ENCODE measurements at places on chromosomes 11 and 22.

GRCh38 chr22:31739795-31740201 is 10.1 kb downstream of the PRR14L start:
- H3K36me3 ChIP-seq, result peaks cover 30% of the 10 kb centered on the region
- no peak overlapping the region for H3K4me3 ChIP-seq
- peaks cover 9% of the 10 kb centered on the region for H3K4me1 ChIP-seq
- H3K27ac ChIP-seq, result no peak overlapping the region
- no peak for DNase-seq

GRCh38 chr11:86117712-86118063 is 48.8 kb upstream of the PICALM start:
- DNase-seq, result no peak

DNA sequence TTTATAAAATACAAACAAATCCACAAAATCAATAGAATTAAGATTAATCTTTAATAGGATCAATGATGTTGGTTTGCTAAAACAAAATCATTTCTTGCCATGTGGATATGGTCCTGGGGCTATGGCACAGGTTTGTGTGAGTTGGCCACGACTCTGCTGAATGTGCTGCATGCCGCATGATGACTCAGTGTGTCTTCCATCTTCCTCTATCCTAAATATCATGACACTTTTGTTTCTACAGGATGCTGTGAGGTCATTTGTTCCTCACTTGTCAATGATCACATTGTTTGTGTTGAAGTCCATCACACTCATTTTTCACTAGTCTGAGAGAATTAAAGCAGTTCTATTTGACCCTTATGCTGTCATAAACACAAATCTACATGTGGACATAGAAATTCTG is 167.2 kb upstream of the ZBED5 start:
- no peak for DNase-seq
- no peaks in the 10 kb centered on the region for H3K4me1 ChIP-seq
- no peak overlapping the region for H3K27ac ChIP-seq
- no peaks in the 10 kb centered on the region for H3K27me3 ChIP-seq
- H3K36me3 ChIP-seq, result no peaks in the 10 kb centered on the region

GRCh38 chr11:102451681-102452460 is 694 bp downstream of the TMEM123 start:
- peaks cover 36% of the 10 kb centered on the region for H3K4me1 ChIP-seq
- peak overlapping the region; percentile 79 for H3K27ac ChIP-seq
- DNase-seq, result peak; percentile 79
- H3K4me3 ChIP-seq, result peak overlapping the region; percentile 72
- no peaks in the 10 kb centered on the region for H3K36me3 ChIP-seq
- no peaks in the 10 kb centered on the region for H3K27me3 ChIP-seq

DNA sequence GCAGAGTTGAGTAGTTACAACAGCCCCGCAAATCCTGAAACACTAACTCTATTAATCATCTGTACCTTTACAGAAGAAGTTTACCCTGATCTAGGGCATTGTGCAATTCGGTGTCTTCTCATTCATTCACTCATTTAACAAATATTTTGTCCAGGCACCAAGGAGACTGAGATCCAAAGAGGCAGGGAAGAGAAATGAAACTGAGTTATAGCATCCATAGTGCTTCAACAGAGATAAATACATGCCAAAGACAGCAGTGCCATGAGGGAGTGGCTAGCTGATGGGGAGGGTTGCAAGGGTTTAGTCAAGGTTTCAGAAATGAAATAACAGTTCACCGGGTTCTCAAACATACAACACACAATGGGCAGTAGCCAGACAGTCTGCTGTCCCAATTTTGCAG is 40.2 kb upstream of the MTNR1B start:
- no peaks in the 10 kb centered on the region for H3K27me3 ChIP-seq
- no peak overlapping the region for H3K27ac ChIP-seq
- no peak overlapping the region for H3K4me3 ChIP-seq

GRCh38 chr11:114448749-114449482 is 9.6 kb downstream of the REXO2 start:
- no peak overlapping the region for H3K27ac ChIP-seq
- no peak for DNase-seq
- no peaks in the 10 kb centered on the region for H3K27me3 ChIP-seq
- H3K36me3 ChIP-seq, result no peaks in the 10 kb centered on the region

- H3K4me3 ChIP-seq, result no peak overlapping the region
- H3K4me1 ChIP-seq, result no peaks in the 10 kb centered on the region
- no peaks in the 10 kb centered on the region for H3K36me3 ChIP-seq
- no peak overlapping the region for H3K27ac ChIP-seq
These were observed 58.6 kb upstream of the GUCY1A2 start for GRCh38 chr11:107076832-107077231.

DNA sequence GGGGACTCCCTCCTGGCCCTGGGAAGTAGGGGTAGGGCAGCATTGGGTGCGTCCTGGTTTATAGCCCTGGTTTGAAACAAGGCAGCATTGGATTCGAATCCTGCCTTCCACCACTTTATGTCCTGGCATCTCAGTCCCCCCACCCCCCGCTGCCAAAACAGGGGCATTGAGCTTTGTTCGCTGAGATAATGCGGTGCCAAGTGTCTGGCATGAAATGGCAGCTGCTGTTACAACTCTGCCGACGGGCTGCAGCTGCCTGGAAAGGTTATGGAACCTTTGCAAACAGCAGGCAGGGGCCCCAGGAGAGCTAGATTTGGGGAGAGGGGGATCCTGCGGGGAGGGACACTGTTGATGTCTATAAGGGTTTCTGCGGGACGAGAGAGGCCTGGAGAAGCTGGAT is 1.9 kb downstream of the TST start:
- no peaks in the 10 kb centered on the region for H3K4me1 ChIP-seq
- no peaks in the 10 kb centered on the region for H3K27me3 ChIP-seq
- DNase-seq, result no peak
- no peaks in the 10 kb centered on the region for H3K36me3 ChIP-seq

DNA sequence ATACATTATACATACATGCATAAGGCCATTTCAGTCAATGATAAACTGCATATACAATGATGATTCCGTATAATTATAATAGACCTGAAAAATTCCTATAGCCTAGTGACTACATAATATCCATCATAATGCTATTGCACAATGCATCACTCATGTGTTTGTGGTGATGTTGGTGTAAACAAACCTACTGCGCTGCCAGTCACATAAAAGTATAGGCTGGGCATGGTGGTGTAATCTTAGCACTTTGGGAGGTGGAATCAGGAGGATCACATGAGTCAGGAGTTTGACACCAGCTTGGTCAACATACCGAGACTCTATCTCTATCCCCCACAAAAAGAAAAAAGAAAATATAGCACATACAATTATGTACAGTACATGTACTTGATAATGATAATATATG is 163.7 kb upstream of the DDI1 start:
- no peak overlapping the region for H3K4me3 ChIP-seq
- no peak overlapping the region for H3K27ac ChIP-seq
- no peaks in the 10 kb centered on the region for H3K36me3 ChIP-seq
- no peaks in the 10 kb centered on the region for H3K4me1 ChIP-seq
- DNase-seq, result no peak
- no peaks in the 10 kb centered on the region for H3K27me3 ChIP-seq

GRCh38 chr11:70545610-70545912 is 147.2 kb downstream of the CTTN start:
- H3K4me3 ChIP-seq, result no peak overlapping the region
- no peaks in the 10 kb centered on the region for H3K4me1 ChIP-seq
- H3K27ac ChIP-seq, result no peak overlapping the region
- peaks cover 37% of the 10 kb centered on the region for H3K27me3 ChIP-seq

GRCh38 chr11:61698173-61698948 is 18.2 kb downstream of the DAGLA start:
- H3K4me3 ChIP-seq, result no peak overlapping the region
- no peak overlapping the region for H3K27ac ChIP-seq

DNA sequence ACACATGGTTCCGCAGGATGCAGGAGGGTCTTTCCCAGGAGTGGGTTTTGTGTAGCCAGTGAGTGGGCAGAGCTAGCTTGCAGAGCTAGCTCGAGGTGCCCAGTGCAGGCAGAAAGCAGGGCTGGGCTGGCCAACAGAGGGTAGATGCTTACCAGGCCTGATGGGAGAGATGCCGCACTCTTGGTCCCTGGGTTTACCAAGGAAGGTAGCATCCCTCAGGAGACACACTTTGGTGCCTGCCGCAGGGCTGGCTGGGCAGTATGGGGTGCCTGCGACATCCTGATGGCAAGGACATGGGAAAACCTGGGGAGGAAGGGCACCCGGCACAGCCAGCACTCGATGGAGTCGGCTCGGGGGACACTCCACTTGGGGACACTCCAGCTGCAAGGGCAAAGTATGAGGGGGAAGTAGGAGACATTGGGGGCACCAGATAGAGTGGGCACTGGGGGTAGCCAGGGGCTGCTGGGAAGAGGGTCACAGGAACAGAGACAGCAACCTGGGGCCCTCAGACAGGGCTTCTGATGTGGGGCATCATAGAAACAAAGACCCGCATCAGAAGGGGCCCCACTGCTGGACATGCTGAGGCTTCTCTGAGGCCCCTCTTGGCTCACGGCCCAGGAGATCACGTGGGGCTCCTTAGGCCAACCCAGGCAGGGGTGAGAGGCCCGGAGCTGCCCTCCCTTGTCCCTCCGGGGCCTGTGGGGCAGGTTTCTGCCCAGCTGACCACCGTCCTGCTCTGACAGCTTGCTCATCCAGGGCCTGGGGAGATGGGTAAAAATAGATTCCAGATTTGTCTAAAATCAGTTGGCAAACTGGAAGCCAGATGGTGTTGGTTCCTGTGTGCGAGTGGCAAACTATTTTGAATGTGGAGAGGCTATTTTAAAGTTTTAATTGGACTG is 89.8 kb downstream of the MORC2 start:
- no peak overlapping the region for H3K27ac ChIP-seq
- H3K36me3 ChIP-seq, result no peaks in the 10 kb centered on the region
- no peak for DNase-seq
- peaks cover 5% of the 10 kb centered on the region for H3K27me3 ChIP-seq
- H3K4me1 ChIP-seq, result no peaks in the 10 kb centered on the region
- H3K4me3 ChIP-seq, result no peak overlapping the region

DNA sequence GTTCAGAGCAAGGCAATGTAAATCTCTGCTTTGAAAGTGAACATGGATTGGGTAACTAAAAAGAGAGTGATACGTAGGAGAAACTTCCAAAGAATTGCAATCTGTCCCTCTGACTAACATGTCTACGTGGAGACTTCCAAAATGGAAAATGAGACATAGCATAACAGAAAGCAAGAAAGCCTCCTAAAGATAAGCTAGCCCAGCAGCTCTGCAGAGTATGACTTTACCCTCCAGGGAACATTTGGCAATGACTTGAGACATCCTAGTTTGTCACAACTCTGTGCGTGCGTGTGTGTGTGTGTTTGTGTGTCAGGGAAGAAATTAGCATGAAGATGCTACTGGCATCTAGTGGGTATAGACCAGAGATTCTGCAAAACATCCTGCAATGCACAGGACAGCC is 817.4 kb downstream of the NTM start:
- no peak overlapping the region for H3K27ac ChIP-seq
- no peak for DNase-seq
- no peaks in the 10 kb centered on the region for H3K36me3 ChIP-seq
- no peak overlapping the region for H3K4me3 ChIP-seq
- H3K4me1 ChIP-seq, result no peaks in the 10 kb centered on the region

GRCh38 chr11:74175920-74176319 is 4.8 kb downstream of the PPME1 start:
- no peak overlapping the region for H3K27ac ChIP-seq
- H3K4me3 ChIP-seq, result no peak overlapping the region
- H3K27me3 ChIP-seq, result no peaks in the 10 kb centered on the region
- H3K4me1 ChIP-seq, result peaks cover 11% of the 10 kb centered on the region
- peaks cover 2% of the 10 kb centered on the region for H3K36me3 ChIP-seq
- no peak for DNase-seq

- H3K27ac ChIP-seq, result no peak overlapping the region
- no peak overlapping the region for H3K4me3 ChIP-seq
- H3K36me3 ChIP-seq, result no peaks in the 10 kb centered on the region
- H3K4me1 ChIP-seq, result no peaks in the 10 kb centered on the region
These were observed 316.0 kb upstream of the MTNR1B start for GRCh38 chr11:92653454-92653853.

- H3K4me1 ChIP-seq, result peaks cover 65% of the 10 kb centered on the region
- H3K36me3 ChIP-seq, result no peaks in the 10 kb centered on the region
- DNase-seq, result no peak
- H3K4me3 ChIP-seq, result no peak overlapping the region
These were observed 25.6 kb upstream of the CD5 start for GRCh38 chr11:61076506-61077304.

GRCh38 chr22:30167734-30168133 is 78.8 kb downstream of the LIF start:
- no peaks in the 10 kb centered on the region for H3K36me3 ChIP-seq
- no peak for DNase-seq
- H3K4me3 ChIP-seq, result no peak overlapping the region
- peaks cover 8% of the 10 kb centered on the region for H3K4me1 ChIP-seq
- H3K27ac ChIP-seq, result no peak overlapping the region

GRCh38 chr11:12682737-12683500 is 8.7 kb downstream of the TEAD1 start:
- H3K27me3 ChIP-seq, result peaks cover 16% of the 10 kb centered on the region
- no peak overlapping the region for H3K4me3 ChIP-seq
- H3K36me3 ChIP-seq, result no peaks in the 10 kb centered on the region
- H3K4me1 ChIP-seq, result peaks cover 9% of the 10 kb centered on the region
- H3K27ac ChIP-seq, result no peak overlapping the region

GRCh38 chr22:45804986-45805325 is 133.3 kb downstream of the ATXN10 start:
- H3K4me1 ChIP-seq, result no peaks in the 10 kb centered on the region
- no peaks in the 10 kb centered on the region for H3K27me3 ChIP-seq
- peaks cover 17% of the 10 kb centered on the region for H3K36me3 ChIP-seq
- no peak overlapping the region for H3K27ac ChIP-seq

- no peak overlapping the region for H3K4me3 ChIP-seq
- no peak overlapping the region for H3K27ac ChIP-seq
- H3K36me3 ChIP-seq, result no peaks in the 10 kb centered on the region
These were observed 10.8 kb downstream of the RIBC2 start for GRCh38 chr22:45424241-45424731.

DNA sequence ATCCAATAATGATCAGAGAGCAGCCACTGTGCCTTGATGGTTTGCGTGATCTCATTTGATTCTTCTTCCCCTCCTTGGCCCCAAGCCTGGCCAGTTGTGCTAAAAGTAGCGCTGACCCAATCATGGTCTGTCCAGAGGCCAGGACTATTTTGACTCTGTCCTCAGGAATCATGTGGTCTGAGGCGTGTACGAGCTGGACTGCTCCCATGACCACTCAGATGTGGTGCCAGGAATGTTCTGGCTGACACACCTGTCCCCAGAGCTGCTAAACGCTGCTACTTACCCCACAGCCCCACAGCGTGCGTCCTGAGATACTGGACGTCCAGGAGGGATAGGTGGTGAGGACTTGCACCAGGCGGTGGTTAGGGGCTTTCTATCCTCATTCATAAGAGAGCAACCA is 70.5 kb downstream of the FEZ1 start:
- no peaks in the 10 kb centered on the region for H3K4me1 ChIP-seq
- H3K27me3 ChIP-seq, result peaks cover 23% of the 10 kb centered on the region

- peak overlapping the region; percentile 65 for H3K27ac ChIP-seq
- peaks cover 88% of the 10 kb centered on the region for H3K4me1 ChIP-seq
- DNase-seq, result no peak
- peaks cover 49% of the 10 kb centered on the region for H3K36me3 ChIP-seq
- peak overlapping the region; percentile 97 for H3K4me3 ChIP-seq
These were observed 640 bp downstream of the PPP1CA start for GRCh38 chr11:67400942-67401494.
